NCI-H2029 (cell line): ENCODE measurements at places on chromosomes 3 and 15.
A peak's percentile ranks its signal among the peaks of the same experiment; 100 is the strongest.

- DNase-seq = no peak
Measured at GRCh38 chr3:194370753-194371152, 1.2 kb upstream of the LRRC15 start.

DNA sequence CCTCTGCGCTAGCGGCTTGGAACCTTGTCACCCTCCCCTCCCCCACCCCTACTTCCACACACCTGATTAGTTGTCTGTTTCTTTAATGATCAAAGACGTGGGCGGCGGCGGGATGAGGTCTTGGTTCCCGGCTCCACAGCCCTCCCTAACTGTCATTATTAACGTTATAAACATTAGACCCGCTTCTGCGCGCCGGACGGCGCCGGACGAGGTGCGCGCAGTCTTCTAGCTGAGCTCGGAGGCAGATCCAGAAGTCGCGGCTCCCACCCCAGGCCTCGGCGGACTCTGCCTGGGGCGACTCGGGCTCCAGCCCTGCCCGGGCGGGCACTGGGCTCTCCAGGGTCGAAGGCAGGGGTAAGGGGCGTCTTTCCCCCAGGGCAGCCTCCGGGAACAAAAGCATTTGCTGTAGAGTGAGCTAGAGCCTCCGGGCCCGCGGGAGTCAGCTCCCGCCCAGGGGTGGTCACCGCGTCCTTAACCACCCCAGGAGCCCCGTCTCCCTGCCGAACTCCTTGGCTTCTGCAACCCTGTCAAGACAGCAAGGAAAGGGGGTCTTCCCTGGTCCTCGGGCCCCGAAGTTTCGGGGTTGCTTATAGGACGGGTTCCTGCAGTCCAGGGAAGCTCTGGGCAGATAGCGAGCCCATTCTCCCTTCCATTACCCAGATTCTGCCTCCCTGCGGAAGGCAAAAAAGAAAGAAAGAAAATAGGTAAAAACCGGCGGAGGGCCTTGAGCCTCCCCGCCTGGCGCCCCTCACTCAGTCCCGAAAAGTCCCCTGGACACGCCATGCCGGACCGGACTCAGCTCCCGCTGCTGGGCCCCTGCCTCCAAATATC lies 2.2 kb upstream of the ISLR2 start:
- DNase-seq = no peak

DNA sequence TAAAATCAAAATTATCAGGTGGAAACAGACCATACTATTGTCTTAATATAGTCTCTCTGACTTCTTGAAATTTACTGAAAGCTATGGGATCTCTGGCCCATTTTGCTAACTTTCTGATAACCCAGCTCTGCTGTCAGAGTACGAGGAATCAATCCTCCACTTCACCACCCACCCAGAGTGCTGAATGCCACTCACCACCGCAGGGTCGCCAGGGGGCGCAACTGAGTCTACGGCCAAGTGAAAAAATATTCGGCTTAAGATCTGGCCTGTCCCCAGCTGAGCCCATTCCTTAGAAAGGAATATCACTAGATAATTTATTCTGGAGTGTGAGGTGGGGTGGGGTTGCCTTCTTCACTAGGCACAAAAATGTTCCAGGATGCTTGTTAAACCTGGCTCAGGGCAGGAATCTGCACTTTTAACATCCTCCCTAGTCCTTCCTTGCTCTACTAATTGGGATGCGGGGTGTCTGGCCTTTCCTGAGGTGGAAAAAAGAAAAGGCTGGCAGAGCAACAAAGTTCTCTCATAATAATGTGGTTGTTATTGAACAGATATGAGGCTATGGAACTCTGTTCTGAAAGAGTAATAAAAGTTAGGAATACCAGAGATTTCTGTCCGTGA lies 520.6 kb downstream of the MFSD1 start:
- DNase-seq = no peak

GRCh38 chr15:39156166-39156565 lies 424.7 kb upstream of the THBS1 start:
- DNase-seq = no peak

DNA sequence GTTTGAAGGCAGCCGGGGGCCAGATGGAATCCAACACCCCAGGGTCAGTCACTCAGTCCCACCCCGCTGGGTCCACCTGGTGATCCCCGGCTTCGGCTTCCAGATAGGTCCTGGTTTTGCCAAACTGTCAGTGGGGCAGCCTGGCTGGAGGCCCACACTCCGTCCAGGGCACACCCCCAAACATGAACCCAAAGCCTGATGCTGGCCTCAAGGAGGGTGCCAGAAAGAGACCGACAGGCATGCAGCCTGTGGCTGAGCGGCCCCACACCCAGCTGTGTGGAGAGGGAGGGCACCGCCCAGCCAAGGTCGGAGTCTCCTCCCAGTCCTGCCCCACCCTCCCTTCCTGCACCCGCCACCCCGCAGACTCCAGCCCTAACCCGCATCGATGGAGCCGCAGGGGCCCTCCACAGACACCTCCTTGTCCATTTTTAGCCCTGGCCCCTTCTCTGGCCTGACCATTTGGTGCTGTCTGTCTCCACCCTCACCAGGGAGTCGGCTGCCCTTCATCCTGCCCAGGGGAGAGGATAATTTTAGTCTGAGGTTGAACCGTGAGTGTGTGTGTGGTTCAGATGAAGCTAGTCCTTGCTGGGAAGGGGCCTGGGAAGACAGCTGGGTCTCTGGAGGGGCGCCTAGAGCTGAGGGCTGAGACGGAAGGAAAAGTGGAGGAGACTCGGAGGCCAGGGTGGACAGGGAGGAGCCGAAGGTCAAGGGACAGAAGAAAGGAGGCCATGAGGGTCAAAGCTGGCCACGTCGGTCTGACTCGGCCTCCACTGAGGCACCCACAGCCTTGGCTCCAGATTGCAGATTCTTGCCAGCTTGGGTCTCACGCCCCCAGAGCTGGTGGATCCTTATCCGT lies 23.1 kb downstream of the TNK2 start:
- no peak for DNase-seq

GRCh38 chr3:42090973-42091731 lies at the start of gene TRAK1:
TSS of gene TRAK1 (plus strand) at chr3:42091357. CDS start at chr3:42091470, 113 bp downstream.
- no peak for DNase-seq

DNA sequence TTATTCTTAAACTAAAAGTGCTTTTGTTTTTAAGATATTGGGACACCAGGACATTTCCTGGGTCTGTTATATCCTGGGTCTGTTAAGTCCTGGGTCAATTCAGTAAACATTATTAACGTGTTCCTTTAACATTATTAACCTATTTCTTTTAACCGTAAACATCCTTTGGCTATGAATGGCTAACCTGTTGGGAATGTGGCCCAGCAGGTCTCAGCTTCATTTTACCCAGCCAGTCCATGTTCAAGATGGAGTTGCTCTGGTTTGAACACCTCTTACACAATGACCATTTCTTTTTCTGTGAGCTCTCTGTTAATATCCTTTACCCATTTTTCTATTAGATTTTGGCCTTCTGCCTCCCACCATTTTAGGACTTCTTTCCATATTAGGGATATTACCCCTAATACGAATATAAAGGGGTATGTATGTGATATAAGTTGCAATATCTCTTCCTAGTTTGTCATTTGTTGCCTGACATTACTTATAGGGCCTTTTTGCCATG lies 88.9 kb upstream of the NEDD4 start:
- no peak for DNase-seq

- DNase-seq = no peak
Measured at GRCh38 chr15:80572337-80572736, 122.8 kb upstream of the ABHD17C start.

DNA sequence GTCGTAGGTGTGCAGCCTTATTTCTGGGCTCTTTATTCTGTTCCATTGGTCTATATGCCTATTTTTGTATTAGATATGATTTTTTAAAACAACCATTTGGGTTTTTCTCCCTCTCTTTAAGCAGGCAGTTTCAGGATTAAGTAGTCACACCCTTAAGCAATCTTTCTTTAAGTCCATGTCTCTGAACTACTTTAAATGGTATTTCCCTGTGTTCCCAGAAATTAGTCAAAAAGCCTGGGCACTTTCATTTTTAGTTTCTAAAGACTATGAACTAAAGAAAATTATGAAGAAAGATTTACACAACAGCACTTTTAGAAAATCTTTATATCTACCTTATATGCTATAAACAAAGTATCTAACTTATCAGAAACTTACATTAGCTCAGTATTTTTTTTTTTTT lies 110.3 kb downstream of the FAIM start:
- DNase-seq = no peak

DNA sequence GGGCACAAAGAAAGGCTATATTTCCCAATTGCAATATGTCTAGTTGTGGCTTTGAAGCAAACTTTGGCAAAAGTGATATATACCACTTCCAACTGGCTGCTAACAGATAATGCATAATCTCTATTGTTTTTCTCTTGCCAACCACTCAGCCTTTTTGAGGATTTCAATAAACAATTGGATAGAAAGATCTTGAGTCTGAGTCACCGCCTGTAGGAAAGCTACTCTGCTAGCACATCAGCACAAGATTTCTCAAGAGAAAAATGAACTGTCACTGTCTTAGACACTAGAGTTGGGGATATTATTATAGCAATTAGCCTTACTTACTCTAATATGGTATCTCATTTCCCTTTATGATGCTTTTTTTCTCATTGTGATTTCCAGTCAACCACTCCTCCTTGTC lies 119.7 kb downstream of the SST start:
- no peak for DNase-seq

- no peak for DNase-seq
Measured at GRCh38 chr15:22918056-22918455, 62.1 kb downstream of the CYFIP1 start.

- DNase-seq = no peak
Measured at GRCh38 chr3:69535613-69536012, 149.7 kb upstream of the FRMD4B start.

- DNase-seq = no peak
Measured at GRCh38 chr3:40768046-40768445, 243.3 kb downstream of the ZNF621 start.

DNA sequence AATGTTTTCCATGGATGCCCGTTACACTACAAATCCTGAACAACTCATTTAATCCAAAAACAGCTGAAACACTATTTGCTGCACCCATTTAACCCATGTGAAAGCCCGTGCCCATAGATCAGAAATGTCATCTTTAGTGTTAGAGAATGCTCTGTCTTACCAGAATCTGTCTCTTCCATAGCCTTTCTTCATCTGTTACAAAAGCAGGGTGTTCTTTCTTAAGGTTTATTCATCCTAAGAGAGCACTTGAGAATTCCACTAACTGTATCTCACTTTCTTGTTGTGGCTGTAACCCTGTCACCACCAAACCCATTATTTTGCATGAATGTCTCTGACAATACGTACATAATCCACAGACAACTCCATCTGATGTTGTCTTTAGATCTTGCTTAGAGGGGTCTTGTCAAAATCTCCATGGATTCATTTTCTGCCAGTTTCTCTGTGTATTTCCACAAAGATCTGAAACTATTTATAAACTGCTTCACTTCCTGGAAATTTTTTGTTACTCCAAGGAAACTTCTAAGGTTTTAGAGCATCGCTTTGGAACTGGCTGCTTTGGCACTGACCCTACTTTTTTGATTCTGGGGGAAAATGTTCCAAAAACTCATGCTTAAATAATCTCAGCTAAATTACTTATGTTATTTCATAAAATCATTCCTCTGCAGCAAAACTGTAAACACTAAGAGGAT lies 167.8 kb upstream of the CCDC54 start:
- no peak for DNase-seq

DNA sequence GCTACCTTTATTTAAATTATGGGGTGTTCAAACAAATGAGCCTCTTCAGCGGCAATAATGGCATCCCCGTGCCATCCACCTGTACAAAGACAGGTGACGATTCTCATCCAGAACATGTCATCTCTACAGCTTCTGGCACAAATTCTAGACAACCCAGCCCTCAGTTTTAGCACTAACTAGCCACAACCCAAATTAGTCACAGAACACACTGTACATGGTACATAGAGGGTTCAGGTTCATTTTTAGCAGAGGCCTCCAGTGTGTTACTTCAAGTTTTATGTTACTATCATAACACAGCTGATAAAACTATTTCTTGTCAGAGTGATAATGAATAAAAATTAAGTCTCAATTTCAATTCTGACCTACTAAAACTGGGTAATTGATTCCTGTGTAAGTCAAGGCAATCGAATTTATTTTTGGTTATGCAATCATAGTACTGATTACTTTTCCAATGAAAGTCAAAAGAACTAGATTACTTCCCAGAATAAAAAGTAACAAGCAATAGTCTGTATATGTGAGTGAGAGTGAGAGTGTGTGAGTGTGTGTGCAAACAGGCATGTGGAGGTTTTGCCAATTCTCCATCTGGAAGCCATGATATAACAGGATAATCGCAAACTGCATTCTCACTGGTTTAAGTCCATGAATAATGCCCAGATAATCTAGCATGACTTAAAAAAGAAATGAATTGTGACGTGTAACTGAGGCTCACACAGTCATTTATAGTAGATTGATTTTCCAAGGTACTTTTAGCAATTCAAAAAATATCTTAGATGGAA lies 37.4 kb downstream of the SHQ1 start:
- peak; percentile 36 for DNase-seq

DNA sequence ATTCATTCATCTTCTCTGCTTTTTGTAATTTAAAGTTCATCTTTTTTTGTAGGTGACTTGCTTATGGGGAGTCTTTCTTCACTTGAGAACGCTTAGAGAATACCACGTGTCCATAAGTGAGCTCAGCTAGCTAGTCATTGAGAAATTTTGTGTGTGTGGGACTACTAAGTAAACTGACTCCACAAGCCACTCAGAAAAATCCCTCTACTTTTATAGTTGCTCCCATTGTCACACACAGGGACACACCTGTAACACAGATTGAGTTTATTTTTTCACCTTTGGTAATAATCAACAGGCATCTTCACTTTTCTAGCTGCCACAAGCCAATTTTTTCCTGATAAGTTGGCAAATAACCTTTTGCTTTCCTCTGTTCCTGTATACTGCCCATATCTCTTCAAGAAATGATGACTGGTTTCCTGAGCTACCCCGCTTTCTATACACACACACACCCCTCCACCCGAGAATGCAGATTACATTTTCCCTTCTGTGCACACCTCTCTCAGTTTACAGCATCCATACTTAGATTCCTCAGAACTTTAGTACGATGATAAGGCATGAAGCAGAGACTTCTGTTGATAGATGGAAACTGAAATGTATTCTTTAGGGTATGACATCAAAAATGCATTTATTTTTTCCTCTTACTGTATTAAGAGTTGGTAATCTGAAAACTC lies 4.6 kb downstream of the TSC22D2 start:
- no peak for DNase-seq

DNA sequence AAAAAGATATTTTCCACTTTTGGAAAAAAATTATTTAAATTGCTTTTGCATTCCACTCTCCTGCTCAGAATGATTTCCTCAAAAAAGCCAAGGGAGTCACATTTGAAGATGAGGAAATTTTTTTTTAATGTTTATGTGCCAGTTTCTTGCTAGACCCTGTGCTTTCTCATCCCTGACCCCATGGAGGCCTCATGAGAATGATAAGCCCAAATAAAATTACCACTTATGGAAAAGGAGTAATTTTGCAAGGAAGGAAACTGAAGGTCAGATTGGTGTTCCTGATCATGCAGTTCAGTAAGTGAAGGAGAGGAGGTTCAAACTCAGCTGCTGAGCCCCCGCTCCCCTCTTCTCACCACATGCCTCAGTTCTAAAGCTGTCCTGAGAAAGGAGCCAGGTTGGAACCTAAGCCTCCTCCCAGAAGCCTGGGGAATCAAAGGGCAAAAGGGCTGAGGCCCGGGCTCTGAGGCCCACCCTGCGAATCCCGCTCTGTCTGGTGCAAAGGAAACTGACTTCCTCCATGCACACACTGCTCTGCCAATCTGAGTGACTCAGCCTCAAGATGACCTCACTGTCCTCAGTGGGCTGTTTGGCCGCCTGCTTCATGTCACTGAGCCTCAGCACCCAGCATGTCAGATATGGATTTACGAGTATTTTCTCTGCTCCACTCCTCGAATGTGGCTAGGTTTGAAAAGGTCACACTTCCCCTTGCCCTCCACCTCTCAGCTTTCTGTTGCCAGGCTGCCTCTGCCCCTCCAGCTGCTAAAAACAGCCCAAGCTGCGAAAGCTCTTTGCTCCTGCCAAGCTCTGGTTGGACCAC lies 56.9 kb upstream of the FLNB start:
- DNase-seq = no peak
